ENCODE measurements at places on chromosomes 12 and 14. TPM values are rescaled to one million over a fixed set of nuclear protein-coding genes. Genes with fewer than 3 reads are reported as not detected.

The TSFM gene
- total RNA-seq = 63.5 TPM

The RD3L gene
- not detected for total RNA-seq

The CNIH1 gene
- 109 TPM for total RNA-seq

The CD69 gene
- total RNA-seq = 90.5 TPM

The PLEKHH1 gene
- total RNA-seq = 2.4 TPM

The PLBD1 gene
- total RNA-seq = not detected

The DEGS2 gene
- 1.1 TPM for total RNA-seq

The NOVA1 gene
- 0.13 TPM for total RNA-seq

The TAS2R20 gene
- 2.1 TPM for total RNA-seq

The KRT78 gene
- total RNA-seq = not detected

The CFAP54 gene
- total RNA-seq = 0.17 TPM

The KRT2 gene
- total RNA-seq = not detected

The ARHGAP9 gene
- 102 TPM for total RNA-seq

The PPP4R4 gene
- total RNA-seq = 2.2 TPM

The SMIM41 gene
- total RNA-seq = not detected

The BEST3 gene
- total RNA-seq = not detected

The GLIPR1L1 gene
- not detected for total RNA-seq

The LTB4R gene
- total RNA-seq = 11.1 TPM

The LRRC43 gene
- total RNA-seq = not detected

The RNASE12 gene
- total RNA-seq = not detected

The RFX4 gene
- total RNA-seq = not detected

The CLEC1B gene
- not detected for total RNA-seq

The TEAD4 gene
- 11.5 TPM for total RNA-seq

The COPS7A gene
- total RNA-seq = 36.2 TPM

The FITM1 gene
- total RNA-seq = 0.26 TPM

The WNT1 gene
- total RNA-seq = 0.24 TPM

The SSPN gene
- total RNA-seq = not detected

The TAS2R50 gene
- 1.7 TPM for total RNA-seq

The SLC2A3 gene
- 226 TPM for total RNA-seq

The ORAI1 gene
- 67.0 TPM for total RNA-seq

The LMO3 gene
- not detected for total RNA-seq

The CHGA gene
- total RNA-seq = not detected

The P2RX2 gene
- not detected for total RNA-seq

The NFE2 gene
- total RNA-seq = not detected

The USP44 gene
- 4.4 TPM for total RNA-seq

The RPL10L gene
- not detected for total RNA-seq

The KLHDC1 gene
- total RNA-seq = 0.93 TPM

The RND1 gene
- 7.9 TPM for total RNA-seq

The ATP5F1B gene
- 714 TPM for total RNA-seq

The KRT6B gene
- not detected for total RNA-seq

The NXPH4 gene
- 0.49 TPM for total RNA-seq

The ZFYVE26 gene
- 15.2 TPM for total RNA-seq

The MAP3K9 gene
- total RNA-seq = 3.5 TPM

The GALNT6 gene
- total RNA-seq = 12.4 TPM

The FAM186B gene
- total RNA-seq = 0.62 TPM
